Endothelial cell (in vitro differentiated cells): ENCODE measurements at places on chromosomes 1 and 21.

GRCh38 chr1:101257500-101258325 lies 20.9 kb downstream of the S1PR1 start:
- no peak for DNase-seq

DNA sequence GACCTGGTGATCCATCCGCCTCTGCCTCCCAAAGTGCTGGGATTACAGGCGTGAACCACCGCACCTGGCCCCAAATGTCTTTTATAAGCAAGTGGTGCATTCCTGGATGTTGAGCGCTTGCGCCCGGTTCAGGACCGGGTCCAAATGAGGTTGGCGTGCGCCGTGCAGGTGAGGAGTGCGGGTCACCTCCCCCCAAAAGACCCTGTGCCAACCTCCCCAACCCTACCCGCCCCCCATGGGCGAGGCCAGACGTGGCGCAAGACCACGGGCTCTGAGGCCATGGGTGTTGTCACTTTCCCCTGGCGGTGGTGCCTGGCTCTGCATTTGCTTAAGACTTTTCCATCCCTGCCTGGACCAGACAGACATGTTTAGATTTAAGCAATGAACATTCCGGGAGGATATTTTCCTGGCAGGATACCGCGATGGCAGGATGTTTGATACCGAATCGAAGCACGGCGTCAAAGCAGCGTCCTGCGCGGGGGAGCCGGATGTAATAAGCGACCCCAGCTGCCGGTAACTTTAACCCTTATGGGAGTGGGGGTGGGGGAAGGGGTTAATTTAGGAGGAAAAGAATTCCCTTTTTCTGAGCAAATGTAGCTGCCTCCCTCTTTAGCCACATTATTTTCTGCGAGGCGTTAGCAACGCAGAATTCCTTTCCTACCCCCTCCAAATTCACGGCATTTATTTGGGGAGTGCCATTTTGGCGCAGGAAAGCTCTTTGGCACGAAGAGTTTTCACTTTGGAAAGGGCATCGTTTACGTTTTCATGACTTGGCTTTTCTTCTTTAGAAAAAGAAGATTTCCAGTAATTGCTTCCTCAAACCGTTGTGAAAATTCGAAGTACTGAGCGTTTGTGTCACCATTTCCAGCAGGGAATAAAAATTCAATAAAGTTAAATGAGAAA lies 27.8 kb upstream of the RNF187 start:
- DNase-seq, result peak; percentile 68

GRCh38 chr1:189859385-189859977 lies 618.2 kb downstream of the BRINP3 start:
- peak; percentile 14 for DNase-seq

DNA sequence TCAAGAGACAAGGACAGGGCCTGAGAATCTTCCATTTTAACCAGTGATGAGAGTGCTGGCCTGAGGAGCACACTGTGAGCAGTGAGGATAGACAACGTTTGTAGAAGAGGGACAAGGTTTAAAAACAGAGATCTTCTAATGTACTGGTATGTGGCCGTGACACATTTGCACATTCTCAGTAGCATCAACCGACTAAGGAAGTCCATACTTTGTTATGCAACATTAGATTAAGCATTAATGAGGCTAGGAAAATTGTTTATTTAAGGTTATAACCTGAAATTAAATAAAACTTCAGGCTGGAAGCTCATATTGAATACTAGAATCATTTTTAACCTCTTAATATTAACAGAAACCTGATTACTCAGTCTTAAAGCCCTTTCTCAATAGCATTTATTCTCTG lies 99.0 kb downstream of the SLC45A1 start:
- DNase-seq, result no peak

- DNase-seq, result no peak
Observed at GRCh38 chr1:61327436-61327835, 245.1 kb downstream of the NFIA start.

DNA sequence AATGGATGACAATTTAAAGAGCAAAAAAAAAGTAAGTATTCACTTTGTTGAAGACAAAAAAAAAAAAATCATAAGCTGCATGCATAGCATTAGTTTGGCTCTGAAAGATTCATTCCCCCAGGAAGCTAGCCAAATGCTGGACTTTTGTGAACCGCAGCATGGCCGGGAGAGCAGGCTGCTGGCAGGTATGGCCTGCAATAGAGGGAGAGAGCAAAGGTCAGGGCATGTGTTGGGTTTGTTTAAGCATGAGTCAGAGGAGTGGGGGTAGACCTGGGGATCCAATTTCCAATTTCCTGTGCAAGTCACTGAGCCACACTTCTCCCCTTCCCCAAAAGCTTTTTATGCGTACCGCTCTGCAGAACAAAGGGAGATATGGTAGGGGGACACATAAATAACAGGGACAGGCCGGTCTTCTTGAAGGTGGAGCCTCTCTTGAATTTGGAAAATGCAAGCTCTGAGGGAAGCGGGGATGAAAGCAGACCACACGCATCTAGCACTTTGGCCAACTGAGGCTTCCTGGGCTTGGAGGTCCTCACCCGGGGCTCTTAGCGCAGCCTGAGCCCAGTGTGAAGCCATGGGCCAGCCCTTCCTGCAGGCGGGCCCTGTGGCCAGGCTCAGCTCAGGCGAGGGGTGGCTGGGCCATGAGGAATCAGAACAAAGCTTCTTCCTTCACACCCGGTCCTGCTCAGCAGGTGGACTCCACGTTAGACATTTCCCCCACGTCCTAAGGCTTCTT lies 171.1 kb downstream of the TOMM20 start:
- no peak for DNase-seq

- no peak for DNase-seq
Observed at GRCh38 chr1:222950892-222951291, 136.1 kb downstream of the DISP1 start.

- no peak for DNase-seq
Observed at GRCh38 chr1:9672444-9672843, 20.9 kb downstream of the PIK3CD start.

DNA sequence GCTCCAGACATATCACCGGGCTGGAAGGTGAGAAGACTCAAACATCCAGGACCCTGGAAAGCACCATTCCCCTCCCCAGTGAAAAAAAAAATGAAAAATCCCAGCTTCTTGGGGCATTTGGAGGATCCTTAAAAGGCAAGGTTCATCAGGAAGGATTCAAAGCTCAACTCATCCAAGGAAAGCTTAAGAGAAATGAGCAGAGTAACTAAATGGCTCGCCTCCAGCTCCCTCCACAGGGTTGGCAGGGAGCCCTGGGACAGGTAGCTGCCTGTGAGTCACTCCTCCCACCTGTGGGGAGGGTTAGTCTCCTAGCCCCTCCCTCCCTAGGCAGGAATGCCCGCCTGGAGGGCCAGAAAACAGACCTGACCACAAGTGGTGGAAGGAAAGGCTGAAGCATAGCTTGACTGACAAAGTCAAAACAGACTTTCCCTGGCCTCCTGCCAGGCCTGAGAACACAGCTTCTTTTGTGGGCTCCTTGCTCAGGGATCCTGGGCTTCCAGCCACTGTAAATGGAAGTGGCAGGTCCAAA lies 712 bp upstream of the LAMB3 start:
- no peak for DNase-seq

DNA sequence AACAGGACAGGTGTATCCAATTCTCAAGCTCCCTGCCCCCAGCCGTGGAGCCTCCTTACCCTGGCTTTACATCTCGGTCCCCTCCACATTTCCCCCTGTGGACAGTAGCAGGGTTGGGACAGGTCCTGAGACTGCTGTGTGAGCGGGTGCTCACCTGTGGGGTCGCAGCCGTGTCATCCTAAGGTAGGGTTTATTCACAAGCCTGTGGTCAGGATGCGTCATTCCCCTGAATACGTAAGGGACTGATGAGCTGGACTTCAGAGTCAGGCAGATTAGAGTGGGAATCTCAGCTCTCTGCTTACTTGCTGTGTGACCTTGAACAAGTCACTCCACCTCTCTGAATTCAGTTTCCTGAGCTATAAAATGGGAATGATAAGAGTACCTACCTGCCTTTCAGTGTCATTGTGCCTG lies 17.7 kb downstream of the ZNF362 start:
- DNase-seq, result no peak

- DNase-seq, result no peak
Observed at GRCh38 chr1:234954613-234955012, 174.0 kb downstream of the TOMM20 start.

DNA sequence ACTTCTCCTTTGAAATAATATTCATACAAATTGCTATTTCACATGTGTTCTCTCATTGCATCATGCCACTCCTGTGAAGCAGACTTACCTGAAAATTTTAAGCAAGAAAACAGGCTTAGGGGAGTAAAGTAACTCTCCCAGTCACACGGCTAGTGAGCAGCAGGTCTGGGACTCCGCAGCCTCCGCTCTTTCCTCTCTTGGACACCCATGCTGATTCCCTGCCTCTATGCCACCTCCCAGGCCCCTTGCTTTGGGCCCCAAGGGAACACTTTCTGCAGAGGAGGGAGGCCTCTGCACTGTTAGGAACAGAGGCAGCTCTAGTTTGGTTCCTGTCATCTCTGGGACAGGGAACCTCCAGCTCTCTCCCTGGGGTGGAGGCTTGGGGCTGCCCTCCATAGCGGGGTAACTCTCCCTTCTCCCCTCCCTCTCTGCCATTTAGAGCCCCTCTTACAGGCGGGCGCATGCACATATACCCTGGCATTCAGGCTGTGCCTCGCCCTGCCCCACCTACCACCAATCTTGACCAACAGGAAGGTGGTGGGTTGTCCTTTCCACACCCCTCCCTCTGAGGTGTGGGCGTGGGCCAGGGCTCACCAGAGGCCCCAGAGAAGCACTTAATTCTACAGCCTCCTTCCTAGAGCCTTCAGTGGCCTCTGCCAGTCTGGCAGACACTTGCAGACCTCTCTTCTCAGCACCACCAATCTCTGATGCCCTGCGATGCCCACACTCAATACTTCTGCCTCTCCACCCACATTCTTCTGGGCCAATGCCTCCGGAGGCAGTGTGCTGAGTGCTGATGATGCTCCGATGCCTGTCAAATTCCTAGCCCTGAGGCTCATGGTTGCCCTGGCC lies at the start of gene RXFP4:
RXFP4 (plus strand) TSS at position 646 of the 852 bp plus-strand sequence; CDS start at position 718, 72 bp downstream.
- DNase-seq, result peak; percentile 38

DNA sequence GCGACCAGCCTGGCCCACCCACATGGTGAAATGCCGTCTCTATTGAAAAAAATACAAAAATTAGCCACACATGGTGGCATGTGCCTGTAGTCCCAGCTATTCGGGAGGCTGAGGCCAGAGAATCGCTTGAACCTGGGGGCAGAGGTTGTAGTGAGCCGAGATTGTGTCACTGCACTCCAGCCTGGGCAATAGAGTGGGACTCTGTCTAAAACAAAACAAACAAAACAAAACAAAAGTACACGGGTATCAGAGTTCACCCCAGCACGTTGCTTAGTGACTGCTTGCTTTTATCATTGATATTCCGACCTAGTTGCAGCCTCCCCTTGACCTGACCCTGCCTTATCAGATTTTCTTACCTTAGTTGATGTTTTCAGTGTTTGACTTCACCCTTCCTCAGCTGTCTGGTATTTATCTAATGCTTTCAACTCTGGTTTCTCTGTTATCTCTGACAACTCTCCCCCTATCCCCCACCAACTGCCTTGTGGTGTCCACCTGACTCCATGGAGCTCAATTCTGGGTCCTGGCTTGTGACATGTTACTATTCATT lies 5.1 kb downstream of the TLCD4 start:
- no peak for DNase-seq

GRCh38 chr1:18953731-18954231 lies 2.7 kb downstream of the IFFO2 start:
- no peak for DNase-seq

DNA sequence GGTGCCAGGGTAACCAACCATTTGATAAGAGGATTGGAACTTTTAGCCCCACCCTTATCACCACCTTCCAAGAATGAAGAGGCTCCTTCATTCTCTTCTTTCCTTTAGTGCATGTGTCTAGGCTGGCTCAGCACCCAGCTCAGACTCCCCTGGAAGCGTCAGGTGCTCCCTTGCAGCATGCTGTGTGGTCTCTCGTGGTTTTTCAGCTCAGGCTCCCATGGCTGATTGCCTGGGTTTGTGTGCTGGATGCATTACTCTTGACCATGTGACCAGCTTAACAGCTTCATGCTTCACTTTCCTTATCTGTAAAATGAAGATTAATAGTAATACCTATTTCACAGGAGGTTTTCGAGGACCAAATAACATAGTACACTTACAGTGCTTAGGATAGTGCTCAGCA lies 198.4 kb downstream of the HHAT start:
- DNase-seq, result no peak

- no peak for DNase-seq
Observed at GRCh38 chr1:8193840-8194406, 124.0 kb upstream of the SLC45A1 start.

- no peak for DNase-seq
Observed at GRCh38 chr1:69533343-69533742, 34.4 kb upstream of the LRRC7 start.

DNA sequence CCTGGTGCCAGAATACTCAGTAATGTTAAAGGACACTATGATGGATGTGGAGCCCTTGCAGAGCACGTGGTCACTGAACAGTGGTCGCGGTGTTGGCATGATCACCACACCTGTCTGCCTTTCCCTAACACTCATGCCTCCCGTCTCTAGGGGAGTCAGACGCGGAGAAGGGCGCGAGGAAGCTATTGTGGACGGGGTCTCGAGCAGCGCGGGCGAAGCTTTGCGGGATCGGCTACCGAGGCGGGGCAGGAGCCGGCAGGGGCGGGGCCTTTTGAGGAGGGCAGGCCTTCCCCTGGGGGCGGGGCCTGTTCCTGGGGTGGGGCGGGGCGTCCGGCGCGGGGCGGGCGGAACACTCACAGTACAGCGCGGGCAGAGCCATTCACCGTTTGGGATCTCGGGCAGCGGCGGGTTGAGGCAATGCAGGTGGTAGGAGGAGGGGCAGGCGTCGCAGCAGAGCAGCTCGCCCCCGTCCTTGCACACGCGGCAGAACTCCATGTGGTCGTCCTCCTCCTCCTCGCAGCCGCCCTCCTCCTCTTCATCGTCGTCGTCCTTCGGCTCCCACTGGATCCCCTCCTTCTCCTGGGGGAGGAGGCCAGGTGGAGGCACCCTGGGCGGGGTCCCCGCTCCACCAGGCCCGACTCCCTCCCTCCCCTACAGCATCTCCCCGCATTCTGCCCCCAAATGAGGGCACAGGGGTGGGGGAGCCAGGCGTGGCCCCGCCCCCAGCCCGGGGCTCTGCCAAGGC lies 31.5 kb downstream of the CHD5 start:
- DNase-seq, result peak; percentile 77

GRCh38 chr1:62796221-62796620 lies 12.3 kb downstream of the ATG4C start:
- DNase-seq, result no peak

- DNase-seq, result no peak
Observed at GRCh38 chr1:229079016-229079595, 191.8 kb upstream of the RAB4A start.

- no peak for DNase-seq
Observed at GRCh38 chr1:151807131-151807530, 1.9 kb upstream of the LINGO4 start.

GRCh38 chr21:38039369-38039768 lies 123.1 kb upstream of the KCNJ6 start:
- DNase-seq, result no peak

DNA sequence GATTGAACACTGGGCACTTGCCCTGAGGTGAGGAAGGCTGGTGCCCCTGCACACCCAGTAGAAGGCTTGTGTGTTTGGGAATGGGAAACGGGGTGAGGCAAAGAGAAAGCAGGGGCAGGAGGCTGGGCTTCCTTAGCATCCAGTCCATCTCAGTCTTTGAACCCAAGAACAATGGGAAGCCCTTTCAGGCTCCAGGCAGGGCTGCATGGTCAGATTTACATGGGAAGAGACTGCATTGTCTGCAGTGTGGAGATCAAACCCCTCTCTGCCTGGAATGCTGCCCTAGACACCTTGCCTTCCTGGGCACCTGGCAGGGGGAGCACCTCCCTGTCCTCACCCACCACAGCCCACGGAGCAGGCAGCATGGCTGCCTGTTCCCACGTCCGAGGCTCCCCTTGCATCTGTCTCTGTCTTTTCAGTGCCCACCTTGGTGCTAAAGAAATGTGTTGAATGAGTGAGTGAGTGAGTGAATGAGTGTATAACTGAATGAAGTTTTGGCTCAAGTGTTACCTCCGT lies 268.5 kb downstream of the GRIK3 start:
- DNase-seq, result no peak
